Stimulated activated CD8-positive, alpha-beta memory T cell treated with anti-CD3 and anti-CD28 coated beads, Interleukin-2, amount 100 ng/mL, for 1 hour (primary cell): ENCODE measurements at places on chromosomes 3 and 15.

- no peak for DNase-seq
These were observed 171.3 kb downstream of the ATP10A start for GRCh38 chr15:25691544-25692430.

- DNase-seq = no peak
These were observed 80.1 kb upstream of the CHRM5 start for GRCh38 chr15:33888176-33888575.

- no peak for DNase-seq
These were observed at the start of gene SYNM for GRCh38 chr15:99104788-99105513. Gene SYNM (plus strand): TSS chr15:99105080. CDS start chr15:99105200, 120 bp downstream.

DNA sequence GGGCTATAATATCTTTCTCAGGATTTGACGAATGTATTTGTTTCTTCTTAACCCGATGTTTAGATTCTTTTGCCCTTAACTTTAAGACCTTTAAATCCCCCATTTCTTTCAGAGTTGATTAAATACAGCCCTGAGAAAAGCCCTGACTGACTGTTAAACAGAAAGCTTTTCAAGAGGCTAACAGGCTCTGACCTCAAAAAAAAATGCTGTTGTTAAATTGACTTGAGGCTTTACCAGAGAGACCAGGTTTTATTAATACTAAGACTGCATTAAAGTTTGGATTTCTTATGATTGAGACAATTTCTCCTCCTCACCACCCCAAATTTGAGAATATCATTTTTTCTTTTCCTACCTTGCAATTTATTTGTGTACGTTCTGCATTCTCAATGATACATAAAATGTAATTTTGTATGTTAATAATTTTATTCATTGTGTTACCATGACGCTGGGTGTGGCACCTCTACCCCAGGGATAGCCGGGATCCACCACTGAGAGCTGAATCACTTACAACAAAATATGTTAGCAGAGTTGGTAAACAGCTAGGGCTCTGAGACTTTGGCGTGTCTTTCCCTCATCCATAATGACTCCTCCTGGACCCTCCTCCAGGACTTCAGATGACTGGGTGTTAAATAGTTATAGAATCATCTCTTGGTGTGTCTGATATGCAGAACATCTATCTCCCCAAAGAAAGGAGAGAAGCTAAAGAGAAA, 753.5 kb downstream of the NAALADL2 start:
- DNase-seq = no peak

DNA sequence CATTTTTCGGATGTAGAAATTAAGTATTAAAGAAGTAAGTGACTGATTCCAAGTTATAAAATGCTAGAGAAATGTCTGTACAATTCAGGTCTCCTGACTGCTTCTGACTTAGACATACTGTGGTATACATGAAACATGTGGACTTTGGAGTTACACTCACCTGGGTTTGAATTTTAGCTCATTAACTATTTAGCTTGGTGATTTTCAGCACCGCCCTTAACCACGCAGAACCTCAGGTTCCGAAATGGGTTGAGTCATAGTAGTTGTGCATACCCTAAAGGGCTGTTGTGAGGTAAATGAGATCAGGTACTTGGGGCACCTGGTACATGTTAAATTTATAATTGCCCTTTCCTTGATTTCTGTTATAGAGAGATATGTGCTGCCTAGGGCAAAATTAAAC, 32.9 kb upstream of the UTS2B start:
- no peak for DNase-seq

- no peak for DNase-seq
These were observed 38.3 kb downstream of the MYH15 start for GRCh38 chr3:108472001-108472591.

DNA sequence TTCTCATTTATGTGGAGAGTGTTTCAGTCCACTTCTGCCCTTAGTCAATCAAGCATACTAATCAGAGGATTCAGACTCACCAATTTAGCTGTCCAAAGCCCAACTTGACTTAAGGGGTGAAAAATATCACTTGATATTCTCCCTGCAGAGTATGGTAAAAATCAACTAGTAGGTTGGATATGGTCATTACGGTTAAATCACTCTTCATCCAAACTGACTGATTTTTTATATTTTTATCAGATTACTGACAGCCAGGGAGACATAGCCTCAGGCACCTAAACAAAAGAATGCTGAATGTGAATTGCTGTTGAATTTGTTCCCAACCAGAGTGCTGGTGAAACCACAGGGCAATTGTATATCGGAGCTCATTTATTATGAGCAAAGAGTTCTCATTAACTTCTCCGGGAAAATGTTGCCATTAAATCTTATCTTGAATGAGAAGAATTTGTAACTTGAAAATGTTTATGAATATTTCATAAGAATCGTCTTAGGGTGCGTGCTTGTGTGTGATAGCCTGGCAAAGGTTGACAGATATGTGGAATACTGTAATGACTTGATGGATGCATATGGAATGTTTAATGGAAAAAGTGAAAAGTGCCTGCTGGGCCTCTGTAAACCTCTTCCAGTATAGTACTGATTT, 411.2 kb downstream of the NAALADL2 start:
- DNase-seq = no peak

GRCh38 chr3:187210091-187210490, 12.8 kb downstream of the RTP1 start:
- no peak for DNase-seq

DNA sequence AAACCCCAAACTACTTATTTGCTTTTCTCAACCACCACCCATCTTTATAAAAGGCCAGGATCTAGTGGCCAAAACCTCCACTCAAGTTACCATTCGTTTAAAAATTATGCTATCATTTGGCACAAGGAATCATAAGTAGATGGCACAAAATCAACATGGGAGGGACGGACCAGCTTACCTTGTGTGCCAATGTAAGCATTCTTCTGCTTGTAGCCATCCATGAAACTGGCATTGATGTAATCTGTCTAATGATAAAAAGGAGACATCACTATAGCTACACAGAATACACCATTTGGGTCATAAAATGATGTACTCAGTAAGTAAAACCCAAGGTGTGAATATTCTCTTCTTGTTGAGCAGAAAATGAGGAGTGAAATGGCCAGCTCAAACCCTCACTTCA, 28.2 kb upstream of the SIN3A start:
- no peak for DNase-seq

- DNase-seq = no peak
These were observed 18.4 kb downstream of the KLF15 start for GRCh38 chr3:126338790-126339288.

GRCh38 chr3:76943058-76943457, 96.8 kb upstream of the ROBO2 start:
- no peak for DNase-seq

- no peak for DNase-seq
These were observed 62.5 kb upstream of the SKOR1 start for GRCh38 chr15:67762610-67763368.
